Uterus (tissue), 4 donors: ENCODE measurements at places on chromosomes 7 and 10.
A peak's percentile ranks its signal among the peaks of the same experiment; 100 is the strongest.

GRCh38 chr7:47552621-47553020 is 29.3 kb downstream of the TNS3 start:
- H3K27ac ChIP-seq, result peak overlapping the region; percentile 74
- no peak overlapping the region for H3K4me3 ChIP-seq
- H3K27me3 ChIP-seq, result no peaks in the 10 kb centered on the region
- peak; percentile 49 for DNase-seq
- H3K36me3 ChIP-seq, result no peaks in the 10 kb centered on the region

- H3K36me3 ChIP-seq, result no peaks in the 10 kb centered on the region
- no peak for DNase-seq
- H3K27me3 ChIP-seq, result no peaks in the 10 kb centered on the region
- no peak overlapping the region for H3K4me3 ChIP-seq
These were observed 59.9 kb downstream of the MKX start for GRCh38 chr10:27685681-27686080.

GRCh38 chr7:46047581-46047980 is 126.5 kb upstream of the IGFBP3 start:
- H3K4me3 ChIP-seq, result no peak overlapping the region
- no peak overlapping the region for H3K27ac ChIP-seq
- no peaks in the 10 kb centered on the region for H3K4me1 ChIP-seq
- no peak for DNase-seq
- no peaks in the 10 kb centered on the region for H3K36me3 ChIP-seq
- H3K27me3 ChIP-seq, result no peaks in the 10 kb centered on the region

DNA sequence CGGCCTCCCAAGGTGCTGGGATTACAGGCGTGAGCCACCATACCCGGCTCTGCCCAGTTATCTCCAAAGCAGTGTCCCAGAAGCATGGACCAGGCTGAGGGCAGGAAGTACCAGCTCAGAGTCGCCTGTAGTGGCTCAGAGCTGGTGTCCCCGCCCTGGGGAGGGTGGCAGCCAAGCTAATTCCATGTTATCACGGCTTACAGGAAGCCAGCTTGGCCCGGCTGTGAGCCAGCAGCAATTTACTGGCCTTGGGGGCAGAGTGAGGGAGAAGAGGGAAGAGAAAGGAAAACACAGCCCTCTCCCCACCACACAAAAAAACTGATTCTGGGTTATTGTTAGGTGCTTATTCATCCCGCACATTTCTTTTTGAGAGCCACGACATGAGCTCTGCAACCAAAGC is 88.1 kb downstream of the HIP1 start:
- H3K4me1 ChIP-seq, result no peaks in the 10 kb centered on the region
- H3K27ac ChIP-seq, result peak overlapping the region; percentile 74
- H3K27me3 ChIP-seq, result no peaks in the 10 kb centered on the region
- H3K36me3 ChIP-seq, result no peaks in the 10 kb centered on the region
- DNase-seq, result peak; percentile 47

- H3K27ac ChIP-seq, result no peak overlapping the region
- no peak overlapping the region for H3K4me3 ChIP-seq
- no peaks in the 10 kb centered on the region for H3K4me1 ChIP-seq
- no peaks in the 10 kb centered on the region for H3K36me3 ChIP-seq
- DNase-seq, result no peak
- no peaks in the 10 kb centered on the region for H3K27me3 ChIP-seq
These were observed 48.8 kb upstream of the SLC35B4 start for GRCh38 chr7:134365341-134366054.

- no peak for DNase-seq
- H3K27ac ChIP-seq, result no peak overlapping the region
- H3K4me3 ChIP-seq, result peak overlapping the region; percentile 49
- H3K36me3 ChIP-seq, result no peaks in the 10 kb centered on the region
- H3K27me3 ChIP-seq, result no peaks in the 10 kb centered on the region
These were observed 425 bp downstream of the TLL2 start for GRCh38 chr10:96513305-96513697.

DNA sequence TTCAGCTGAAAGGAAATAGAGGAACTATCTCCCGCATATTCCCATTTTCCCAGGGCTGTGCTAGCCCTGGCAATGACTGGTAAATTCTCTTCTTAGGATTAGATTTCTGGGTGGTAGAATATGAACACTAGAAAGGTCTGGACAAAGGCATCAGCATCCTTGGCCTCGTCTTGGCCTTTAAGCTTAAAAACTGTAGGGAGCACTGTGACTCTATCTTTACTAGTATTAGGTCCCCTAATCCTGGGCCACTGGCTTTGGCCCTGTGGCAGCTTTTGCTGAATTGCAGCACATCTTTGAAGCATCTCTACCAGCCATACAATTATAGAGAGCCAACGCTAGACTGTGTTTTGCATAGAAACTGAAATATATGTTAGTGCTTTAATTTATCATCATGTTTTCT is 41.5 kb upstream of the EBLN1 start:
- no peaks in the 10 kb centered on the region for H3K27me3 ChIP-seq
- H3K4me3 ChIP-seq, result no peak overlapping the region
- no peaks in the 10 kb centered on the region for H3K36me3 ChIP-seq
- no peak overlapping the region for H3K27ac ChIP-seq

DNA sequence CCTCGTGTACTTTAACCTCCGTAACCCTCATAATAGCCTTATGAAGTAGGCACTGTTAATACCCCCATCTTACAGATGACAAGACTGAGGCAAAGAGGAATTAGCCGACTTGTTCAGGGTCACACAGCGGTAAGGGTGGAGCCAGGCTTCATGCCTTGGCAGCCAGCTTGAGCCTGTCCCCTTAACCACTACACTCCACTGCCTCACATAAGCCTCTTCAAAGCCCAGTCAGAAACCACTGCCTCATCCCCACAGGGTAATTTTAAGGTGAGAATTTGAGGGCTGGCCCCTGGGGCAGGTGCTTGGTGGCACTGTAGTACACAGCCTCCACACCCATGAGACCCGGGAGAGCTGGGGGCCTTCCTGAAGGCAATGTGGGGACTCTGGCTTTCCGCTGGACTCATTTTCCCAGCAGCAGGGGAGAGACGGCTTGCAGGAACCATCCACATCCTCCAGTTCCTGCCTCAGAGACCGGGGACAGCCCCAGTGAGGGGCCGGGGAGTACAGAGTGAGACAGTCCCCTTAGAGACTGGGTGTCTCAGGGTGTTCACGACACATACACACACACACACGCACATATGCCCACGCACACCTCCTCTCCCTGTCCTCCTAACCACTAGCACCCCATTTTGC is 7.6 kb upstream of the C10orf105 start:
- H3K27ac ChIP-seq, result peak overlapping the region; percentile 82
- H3K36me3 ChIP-seq, result no peaks in the 10 kb centered on the region

- no peak overlapping the region for H3K4me3 ChIP-seq
- H3K36me3 ChIP-seq, result no peaks in the 10 kb centered on the region
- H3K27ac ChIP-seq, result no peak overlapping the region
- H3K27me3 ChIP-seq, result no peaks in the 10 kb centered on the region
These were observed 118.9 kb downstream of the APBB1IP start for GRCh38 chr10:26556748-26557640.

DNA sequence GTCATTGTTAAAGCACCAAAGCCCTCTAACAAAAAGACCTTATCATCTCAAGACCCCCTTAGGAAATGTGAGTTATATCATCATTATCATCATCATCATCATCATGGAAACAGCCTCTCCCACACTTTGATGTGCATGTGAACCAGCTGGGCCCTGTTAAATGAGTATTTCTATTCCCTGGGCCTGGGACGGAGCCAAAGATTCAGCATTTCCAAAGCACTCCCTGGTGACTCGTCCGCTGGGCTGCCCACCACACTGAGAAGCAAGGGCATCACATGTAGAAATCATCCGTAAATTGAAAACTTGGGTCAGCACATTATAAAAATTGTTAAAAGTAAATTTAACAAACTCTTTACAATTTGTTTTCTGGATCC is 88.6 kb downstream of the PTPRN2 start:
- H3K4me3 ChIP-seq, result no peak overlapping the region
- H3K4me1 ChIP-seq, result no peaks in the 10 kb centered on the region
- H3K27ac ChIP-seq, result no peak overlapping the region
- H3K27me3 ChIP-seq, result no peaks in the 10 kb centered on the region
- DNase-seq, result no peak
- H3K36me3 ChIP-seq, result no peaks in the 10 kb centered on the region

GRCh38 chr10:69655868-69656555 is 26.0 kb downstream of the FAM241B start:
- no peak for DNase-seq
- no peak overlapping the region for H3K4me3 ChIP-seq
- no peaks in the 10 kb centered on the region for H3K27me3 ChIP-seq
- H3K36me3 ChIP-seq, result no peaks in the 10 kb centered on the region

DNA sequence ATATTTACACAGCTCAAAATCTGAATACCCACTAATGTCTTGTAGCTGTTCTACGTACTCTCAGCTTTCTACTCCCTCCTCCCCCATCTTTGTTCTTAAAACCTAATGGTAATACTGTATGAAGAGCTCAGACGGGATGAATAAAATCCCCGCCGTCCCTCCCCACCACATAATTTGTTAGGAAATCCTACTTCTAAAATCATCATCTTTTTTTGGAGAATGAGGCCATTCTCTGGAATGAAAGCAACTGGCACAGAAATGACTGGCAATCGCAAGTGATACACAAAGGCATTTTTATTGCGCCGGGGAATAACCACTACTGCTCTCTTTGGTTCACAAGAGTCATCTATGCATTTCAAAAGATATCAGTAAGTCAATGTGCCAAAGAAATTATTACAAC is 27.3 kb downstream of the SLC35B4 start:
- no peaks in the 10 kb centered on the region for H3K4me1 ChIP-seq
- DNase-seq, result peak; percentile 24
- H3K36me3 ChIP-seq, result no peaks in the 10 kb centered on the region
- no peaks in the 10 kb centered on the region for H3K27me3 ChIP-seq

GRCh38 chr10:8919280-8919679 is 864.8 kb downstream of the GATA3 start:
- H3K27ac ChIP-seq, result no peak overlapping the region
- DNase-seq, result no peak
